ENCODE measurements at places on chromosomes 7 and 10.

- no peak for DNase-seq
Measured at GRCh38 chr7:50085344-50085743, 7.7 kb downstream of the ZPBP start.

DNA sequence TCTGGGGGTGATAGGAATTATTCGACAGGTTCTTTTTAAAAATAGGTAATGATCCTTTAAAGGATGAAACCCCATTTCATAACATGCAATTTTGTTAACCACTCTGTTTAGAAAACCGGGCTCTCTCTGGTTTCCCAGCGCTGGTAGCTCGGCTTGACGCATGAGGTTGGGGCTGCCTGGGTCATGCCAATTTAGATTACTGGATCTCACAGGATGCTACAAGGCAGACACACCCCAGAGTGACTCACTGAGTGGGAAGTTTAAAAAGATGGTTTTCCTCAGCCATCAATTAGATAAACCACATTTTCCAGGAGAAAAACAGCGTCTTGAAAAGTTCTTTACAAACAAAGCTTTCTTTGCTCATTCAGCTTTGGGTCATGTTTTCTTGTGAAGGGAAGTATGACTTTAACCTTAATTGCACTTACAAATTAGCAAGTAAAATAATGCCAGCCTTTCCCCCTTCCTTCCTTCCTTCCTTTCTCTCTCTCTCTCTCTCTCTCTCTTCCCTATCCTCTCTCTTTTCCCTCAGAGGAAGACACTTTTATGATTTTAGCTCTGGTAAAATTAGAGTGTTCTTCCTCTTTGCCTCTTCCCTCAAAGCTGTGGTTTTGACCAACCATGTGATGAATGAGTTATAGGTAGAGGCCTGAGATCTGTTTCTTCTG is 99.8 kb downstream of the EPDR1 start:
- DNase-seq: no peak

DNA sequence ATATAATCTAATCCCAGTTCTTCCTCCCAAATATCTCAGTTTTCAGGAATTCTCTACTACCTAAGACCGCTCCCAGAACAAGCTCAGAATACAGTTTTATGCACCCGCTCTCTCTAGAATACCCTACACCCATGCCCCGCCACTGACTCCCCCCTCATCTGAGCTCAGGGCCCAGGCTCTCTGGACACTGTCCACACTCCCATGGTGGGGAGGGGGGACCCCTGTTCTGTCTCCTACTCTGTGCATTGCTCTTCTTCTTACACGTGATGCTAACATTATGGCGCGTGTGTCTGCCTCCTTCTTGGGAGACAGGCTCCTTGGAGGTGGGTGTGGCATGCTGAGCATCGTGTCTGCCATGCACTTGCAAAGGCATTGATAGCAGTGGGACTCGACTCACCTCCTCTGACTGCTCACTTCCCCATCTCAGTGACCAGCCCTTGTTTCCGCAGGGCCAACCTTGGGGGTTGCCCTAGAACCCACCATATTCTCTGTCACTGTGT is 127.9 kb downstream of the TCERG1L start:
- no peak for DNase-seq

DNA sequence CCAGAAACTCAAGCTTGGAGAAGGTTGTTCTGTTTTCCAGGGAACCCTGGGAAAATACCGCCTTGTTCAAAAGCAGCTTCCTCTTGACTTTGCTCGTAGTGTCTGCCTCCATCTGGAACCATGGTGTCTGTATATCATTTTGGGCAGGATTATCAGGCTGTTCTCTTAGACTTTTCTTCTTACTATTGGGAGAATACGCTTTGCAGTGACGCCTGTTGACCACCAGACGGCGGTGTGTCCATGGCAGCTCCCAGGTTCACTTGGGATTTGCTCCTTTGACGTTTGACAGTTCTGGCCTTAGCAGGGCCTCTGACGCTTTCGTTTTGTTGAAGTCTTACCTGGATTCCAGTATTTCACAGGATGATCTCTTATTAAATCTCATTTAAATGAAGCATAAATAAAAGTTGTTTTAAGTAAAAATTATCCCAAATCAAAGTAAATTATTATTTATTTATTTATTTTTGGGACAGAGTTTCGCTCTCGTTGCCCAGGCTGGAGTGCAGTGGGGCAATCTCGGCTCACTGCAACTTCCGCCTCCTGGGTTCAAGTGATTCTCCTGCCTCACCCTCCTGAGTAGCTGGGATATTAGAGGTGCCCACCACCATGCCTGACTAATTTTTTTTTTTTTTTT is 41.8 kb upstream of the GJD4 start:
- DNase-seq: peak; percentile 66

- no peak for DNase-seq
Measured at GRCh38 chr10:126776168-126776567, 105.7 kb upstream of the C10orf90 start.

DNA sequence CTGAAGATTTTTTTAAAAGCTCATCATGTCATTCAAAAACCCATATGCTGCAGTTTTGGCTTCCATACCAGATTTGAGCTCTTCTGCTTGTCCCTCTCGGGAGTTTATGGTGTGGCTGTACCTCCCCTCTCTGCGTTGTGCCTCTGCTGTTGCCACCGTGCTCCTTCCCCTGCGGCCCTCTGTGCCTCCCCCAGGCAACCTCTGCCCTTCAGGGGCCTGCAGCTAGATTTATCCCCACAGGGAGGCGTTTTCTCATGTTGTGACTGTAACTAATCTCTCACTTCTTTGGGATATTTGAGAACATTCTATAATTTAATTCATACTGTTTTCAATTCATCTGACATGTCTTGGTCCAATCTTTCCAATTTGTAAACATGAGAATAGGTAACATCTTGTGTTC is 52.7 kb downstream of the TASOR2 start:
- DNase-seq: no peak

GRCh38 chr7:116500078-116500853 is 728 bp downstream of the CAV2 start:
- peak; percentile 52 for DNase-seq

- DNase-seq: no peak
Measured at GRCh38 chr10:122326806-122327205, 47.7 kb upstream of the PLEKHA1 start.

DNA sequence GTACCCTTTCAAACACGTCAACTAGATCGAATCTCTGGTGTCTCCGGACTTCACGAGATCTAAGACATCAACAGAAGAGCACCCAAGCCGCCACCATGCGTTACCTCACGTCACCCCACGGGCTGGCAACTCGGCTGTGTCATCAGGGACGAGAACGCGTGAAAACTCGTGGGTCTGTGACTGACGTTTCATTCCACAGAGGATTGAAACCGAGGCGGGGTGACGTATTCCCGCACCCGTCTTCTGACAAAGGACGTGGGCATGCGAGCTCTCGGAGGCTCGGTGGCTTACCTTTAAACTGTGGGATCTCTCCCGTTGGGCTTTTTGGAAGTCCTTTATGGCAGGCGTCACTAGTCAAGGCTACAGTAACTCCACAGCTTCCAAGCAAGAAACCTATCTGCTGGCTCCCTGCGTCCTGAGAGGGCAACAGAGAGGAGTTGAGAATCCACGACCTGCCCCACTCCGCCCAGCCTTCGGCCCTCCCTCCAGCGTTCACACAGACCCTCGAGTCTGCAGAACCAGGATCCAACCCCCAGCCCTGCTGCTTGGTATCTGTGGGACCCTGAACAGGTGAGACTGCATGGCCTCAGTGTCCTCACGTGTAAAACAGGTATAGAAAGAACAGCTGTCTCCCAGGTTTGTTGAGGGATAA is 255.3 kb downstream of the ZMYND11 start:
- no peak for DNase-seq

DNA sequence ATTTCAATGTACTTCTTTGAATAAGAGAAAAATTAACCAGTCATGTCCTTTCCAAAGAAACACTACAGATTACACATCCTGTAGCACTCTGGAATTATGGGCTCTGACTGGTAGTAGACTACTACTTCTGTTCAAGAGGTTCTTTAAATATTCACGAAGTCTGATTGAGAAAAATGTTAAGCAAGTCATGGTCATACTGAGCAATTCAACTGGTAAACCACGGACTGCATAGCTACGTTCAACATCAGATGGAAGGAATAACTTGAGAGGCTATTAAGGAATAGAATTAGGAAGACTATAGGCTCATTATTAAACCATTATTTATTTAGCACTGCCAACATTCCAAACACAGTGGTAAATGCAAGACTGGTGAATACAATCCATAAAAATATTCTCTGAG is 160.8 kb downstream of the IMMP2L start:
- peak; percentile 39 for DNase-seq

DNA sequence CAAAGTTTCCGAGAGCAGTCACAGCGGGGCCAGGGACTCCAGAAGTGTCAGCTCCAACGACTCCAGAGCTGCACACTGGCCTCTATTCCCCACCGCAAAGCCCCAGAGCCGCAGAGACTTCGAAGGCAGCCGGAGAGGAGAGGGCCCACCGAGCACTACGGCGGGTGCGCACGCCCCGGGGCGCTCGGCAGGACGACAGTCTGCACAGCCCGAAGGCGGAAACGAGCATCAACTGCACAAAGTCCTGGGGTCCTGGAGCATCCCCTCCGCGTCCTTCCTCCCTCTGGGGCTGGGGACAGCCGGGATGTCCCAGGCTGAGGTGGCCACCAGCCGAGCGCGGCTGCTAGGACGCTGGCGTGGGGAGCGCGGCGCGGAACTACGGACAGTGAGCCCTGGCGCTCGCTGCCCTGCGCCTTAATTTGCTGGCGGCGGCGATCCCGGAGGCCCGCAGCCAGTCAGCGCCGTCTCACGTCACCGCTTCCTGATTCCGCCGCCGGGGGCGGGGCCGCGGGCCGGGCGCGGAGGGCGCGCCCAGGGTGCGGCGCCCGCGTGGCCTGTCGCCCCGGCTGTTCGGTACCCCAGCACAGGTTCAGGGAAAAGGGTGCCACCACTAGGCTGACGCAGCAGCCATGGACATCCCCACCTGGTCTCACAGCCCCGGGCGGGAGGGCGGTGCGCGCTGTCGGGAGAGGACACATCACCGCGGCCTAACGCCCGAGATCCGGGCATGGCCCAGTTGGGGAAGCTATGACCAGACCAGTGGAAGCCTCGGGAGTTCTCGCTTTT is at the start of gene TBX20:
Gene TBX20, minus strand, starts transcription at position 391 of the 786 bp plus-strand sequence. CDS start 480 bp downstream, outside the sequence.
- peak; percentile 39 for DNase-seq

DNA sequence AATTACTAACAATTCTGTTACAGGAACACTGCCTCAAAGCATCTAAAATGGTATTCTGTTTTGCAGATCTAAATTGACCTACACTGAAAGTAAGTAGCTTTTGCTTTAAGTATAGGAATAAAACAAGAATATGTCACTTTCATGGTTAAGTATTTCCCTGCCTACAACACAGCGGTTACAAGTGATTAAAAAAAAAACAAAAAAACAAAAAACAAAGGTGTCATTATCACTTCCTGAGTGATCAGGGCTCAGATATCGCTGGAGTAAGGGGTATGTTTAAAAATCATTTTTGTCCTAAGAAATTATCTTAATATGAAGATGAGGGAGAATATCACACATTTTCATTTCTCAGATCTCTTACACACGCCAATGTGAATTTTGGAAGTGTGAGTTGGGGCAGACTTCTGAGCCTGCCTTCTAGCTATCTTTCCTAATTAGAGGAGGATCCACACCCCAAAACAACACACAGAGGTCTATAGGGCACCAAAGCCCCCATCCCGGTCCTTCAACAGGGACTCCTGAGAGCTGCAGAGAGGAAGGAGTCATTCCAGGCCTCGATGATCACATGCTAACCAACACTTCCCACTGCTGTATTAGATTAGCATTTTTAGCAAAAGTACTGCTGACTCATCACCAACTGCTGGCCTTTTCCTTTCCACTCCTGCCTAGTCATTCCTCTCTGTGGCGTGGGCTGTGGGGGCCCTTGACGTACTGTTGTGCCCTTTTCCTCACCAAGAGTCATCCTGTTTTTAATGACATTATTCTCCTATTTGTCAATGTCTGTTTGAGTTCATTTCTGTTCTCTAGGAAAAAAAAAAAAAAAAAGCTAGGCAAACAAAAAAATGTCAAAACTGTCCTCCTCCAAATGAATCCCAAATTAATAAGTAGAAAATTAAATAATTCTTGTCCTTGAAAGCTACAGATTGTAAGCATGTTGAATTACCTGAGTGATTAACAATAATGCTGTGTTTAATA is 31.2 kb downstream of the PRTFDC1 start:
- DNase-seq: peak; percentile 97

- no peak for DNase-seq
Measured at GRCh38 chr7:156792611-156793010, 100.4 kb downstream of the LMBR1 start.

- no peak for DNase-seq
Measured at GRCh38 chr7:88106434-88106833, 113.4 kb downstream of the SRI start.

- DNase-seq: peak; percentile 19
Measured at GRCh38 chr7:19051767-19052375, 65.6 kb downstream of the TWIST1 start.

GRCh38 chr10:92552310-92552709 is 21.6 kb downstream of the IDE start:
- DNase-seq: no peak

- no peak for DNase-seq
Measured at GRCh38 chr10:133241501-133242205, 4.0 kb downstream of the VENTX start.

DNA sequence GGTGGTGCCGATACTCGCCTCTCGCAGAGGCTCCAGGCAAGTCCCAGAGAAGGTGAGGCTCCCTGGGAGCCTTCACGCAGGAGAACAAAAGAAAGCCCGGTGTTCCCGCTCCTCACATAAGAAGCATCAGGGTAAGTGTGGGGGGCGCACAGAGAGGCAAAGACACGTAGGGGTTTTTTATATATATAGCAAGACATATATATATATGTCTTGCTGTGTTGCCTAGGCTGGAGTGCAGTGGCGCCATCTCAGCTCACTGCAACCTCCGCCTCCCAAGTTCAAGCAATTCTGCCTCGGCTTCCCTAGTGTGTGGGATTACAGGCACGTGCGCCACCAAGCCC is 61.3 kb downstream of the PDIA4 start:
- DNase-seq: no peak
